ENCODE measurements at places on chromosomes 16 and 17.
A peak's percentile ranks its signal among the peaks of the same experiment; 100 is the strongest.

GRCh38 chr16:76486740-76487139 is 209.5 kb downstream of the CNTNAP4 start:
- no peak for DNase-seq

DNA sequence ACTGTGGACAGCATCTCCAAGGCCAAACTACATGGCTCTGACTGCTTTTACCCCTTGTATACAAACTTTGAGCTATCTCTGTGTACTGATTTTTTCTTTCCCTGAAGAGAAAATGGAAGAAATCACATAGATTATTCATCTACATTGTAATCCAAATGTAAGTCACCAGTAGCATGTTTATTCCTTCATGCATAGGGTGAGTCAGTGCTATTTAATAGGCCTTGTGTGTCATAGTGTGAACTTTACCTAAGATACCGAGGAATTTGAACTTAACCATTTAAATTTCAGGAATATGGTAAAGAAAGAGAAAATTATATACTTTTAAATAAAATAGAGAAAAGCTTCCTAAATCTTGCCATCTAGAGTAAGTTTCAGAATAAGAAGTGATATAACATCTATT is 16.5 kb downstream of the PHKB start:
- no peak for DNase-seq

DNA sequence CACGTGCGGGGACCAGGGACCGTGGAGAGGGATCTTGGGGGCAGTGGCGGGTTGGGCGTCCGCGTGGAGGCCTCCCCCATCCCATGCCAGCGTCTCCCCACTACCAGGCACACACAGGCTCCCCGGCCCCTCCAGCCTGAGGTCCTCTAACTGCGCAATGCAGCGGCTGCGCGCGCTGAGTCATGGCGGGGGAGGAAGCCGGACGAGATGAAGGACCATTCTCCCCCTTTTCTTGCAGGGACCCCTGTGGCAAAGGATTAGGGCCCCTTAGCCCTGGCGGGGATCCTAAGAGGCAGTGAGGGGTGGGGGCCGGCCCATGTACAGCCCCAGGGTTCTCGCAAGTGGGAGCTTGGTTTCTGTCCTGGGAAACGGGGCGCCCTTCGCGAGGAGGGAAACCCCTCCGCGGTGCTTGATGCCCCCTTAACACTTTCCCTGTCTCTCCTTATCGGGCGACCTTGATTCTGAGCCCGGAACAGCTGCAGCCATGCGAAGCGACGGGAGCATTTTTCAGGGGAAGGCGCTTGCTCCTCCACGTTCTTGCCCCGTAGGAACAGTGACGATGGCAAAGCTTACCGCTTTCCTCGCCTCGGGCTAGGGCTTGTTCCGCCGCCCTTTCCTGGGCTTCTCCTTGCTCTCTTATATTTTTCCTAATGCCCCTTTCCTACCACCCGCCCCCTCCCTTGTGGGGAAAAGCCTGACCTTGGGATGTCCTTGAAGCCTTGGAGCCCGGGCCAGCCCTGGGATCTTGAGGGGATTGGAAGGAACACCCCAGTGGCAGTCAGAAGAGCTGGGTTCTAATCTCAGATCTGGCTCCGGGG is 592 bp downstream of the ALDOA start:
- DNase-seq, result no peak

- DNase-seq, result no peak
Measured at GRCh38 chr17:21289902-21290571, 5.5 kb downstream of the MAP2K3 start.

- DNase-seq, result no peak
Measured at GRCh38 chr17:45227101-45227925, 5.6 kb downstream of the FMNL1 start.

GRCh38 chr16:50741225-50741780 is 583 bp upstream of the CYLD start:
- no peak for DNase-seq

DNA sequence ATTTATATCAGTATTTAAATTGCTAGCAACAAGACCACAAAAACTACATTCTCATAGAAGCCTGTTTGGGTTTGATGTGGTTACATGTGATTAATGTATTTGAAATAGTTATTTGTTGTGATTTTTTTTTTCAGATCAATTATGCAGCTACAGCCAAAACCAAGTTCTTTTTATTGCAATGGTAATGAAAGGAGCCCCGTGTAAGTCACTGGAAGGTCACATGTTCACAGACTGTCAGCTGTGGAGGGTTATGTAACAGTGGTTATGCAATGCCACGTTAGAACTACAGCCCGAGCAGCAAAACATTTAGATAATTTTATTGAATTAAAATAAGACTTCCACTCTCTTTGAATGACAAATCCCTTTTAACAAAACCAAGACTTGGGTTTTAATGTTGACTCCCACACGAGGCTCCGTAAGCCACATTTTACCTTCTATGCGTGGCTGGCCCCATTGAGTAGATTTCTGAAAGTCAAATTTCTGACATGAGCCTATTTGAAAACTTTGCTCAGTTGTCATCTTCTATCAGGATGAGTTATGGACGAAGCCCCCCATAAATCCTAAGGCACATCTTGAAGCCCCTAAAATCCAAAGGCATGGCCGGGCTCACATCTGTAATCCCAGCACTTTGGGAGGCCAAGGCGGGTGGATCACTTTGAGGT is 41.8 kb upstream of the SEC14L1 start:
- no peak for DNase-seq

- no peak for DNase-seq
Measured at GRCh38 chr16:51144203-51144602, 6.9 kb downstream of the SALL1 start.

GRCh38 chr17:75619506-75620431 is 13.5 kb upstream of the SMIM5 start:
- DNase-seq, result peak; percentile 96

DNA sequence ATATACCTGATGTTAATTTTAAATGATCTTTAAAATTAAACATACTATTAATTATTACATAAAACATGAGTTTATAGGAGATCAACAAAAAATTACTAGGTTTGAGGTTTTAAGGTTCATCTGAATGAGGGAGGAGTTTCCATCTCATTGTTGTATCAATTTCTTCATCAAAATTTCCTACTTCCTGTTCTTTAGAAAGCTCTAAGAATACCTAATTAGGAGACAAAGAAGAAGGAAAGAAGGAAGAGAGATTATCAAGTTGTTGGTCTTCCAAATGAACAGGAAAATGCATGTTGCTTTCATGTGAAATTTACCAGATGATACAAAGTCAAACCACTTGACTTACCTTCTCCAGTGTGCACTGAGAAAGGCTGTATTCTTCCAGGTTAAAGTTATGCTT is 18.1 kb upstream of the ABCA9 start:
- DNase-seq, result no peak

DNA sequence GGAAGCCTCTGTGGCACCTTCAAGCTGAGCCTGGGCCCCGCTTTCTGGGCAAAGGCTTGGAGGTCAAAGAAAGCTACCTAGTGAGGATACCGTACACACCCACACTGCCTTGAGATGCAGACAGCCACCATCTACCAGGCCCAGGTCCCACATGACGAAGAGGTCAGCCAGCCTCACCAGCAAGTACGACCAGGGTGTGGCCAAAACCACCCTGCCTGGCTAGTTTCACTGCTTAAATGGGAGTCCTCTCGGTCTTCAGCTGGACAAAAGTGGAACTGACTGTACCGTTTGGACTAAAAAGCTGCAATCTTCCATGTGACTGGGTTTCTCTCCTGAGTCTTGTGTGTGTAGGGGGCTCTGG is 21.6 kb downstream of the VASN start:
- DNase-seq, result no peak

- no peak for DNase-seq
Measured at GRCh38 chr17:15955793-15956541, 11.0 kb downstream of the ADORA2B start.

- DNase-seq, result no peak
Measured at GRCh38 chr16:17944345-17944744, 392.2 kb downstream of the NPIPA8 start.

DNA sequence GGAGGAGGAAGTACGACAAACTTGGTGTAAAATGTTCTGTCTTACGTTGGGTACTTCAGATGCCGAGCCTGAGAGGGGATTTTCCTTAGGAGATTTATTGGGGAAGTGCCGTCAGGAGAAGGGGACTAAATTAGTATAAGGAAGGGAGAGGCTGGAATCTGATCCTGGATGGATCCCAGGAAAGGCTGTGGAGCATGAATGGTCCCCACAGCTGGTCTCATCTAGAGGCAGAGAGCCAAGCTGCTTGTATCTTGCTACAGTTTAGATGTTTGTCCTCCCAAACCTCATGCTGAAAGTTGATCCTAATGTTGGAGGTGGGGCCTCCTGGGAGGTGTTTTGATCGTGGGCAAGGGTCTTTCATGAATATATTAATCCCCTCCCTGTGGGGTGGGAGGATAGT is 798.4 kb upstream of the EEF2KMT start:
- no peak for DNase-seq

DNA sequence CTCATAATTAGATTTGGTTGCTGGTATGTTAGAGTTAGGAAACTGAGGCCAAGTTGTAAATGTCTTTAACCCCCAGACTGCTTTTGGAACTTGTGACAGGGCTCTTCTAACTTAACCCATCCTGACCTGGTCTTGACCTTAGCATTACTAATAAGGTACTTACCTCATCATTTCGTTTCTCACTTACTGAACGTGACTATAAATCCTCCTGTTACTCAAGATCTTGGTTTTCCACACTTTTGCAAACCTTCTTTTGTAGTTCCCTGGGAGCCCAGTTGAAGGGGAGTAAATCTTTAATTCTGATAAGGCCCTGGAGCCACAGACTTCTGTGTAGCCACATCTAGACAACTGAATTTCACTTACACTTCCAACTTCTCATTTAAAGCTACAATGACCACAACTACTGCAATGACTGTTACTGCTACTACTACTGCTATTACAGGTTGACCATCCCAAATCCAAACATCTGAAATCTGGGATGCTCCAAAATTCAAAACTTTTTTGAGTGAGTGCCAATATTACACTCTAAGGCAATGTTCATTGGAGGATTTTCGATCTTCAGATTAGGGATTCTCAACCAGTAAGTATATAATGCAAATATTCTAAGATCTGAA is 248.8 kb upstream of the TBX2 start:
- no peak for DNase-seq

- DNase-seq, result no peak
Measured at GRCh38 chr16:15951852-15952251, 2.4 kb downstream of the ABCC1 start.

DNA sequence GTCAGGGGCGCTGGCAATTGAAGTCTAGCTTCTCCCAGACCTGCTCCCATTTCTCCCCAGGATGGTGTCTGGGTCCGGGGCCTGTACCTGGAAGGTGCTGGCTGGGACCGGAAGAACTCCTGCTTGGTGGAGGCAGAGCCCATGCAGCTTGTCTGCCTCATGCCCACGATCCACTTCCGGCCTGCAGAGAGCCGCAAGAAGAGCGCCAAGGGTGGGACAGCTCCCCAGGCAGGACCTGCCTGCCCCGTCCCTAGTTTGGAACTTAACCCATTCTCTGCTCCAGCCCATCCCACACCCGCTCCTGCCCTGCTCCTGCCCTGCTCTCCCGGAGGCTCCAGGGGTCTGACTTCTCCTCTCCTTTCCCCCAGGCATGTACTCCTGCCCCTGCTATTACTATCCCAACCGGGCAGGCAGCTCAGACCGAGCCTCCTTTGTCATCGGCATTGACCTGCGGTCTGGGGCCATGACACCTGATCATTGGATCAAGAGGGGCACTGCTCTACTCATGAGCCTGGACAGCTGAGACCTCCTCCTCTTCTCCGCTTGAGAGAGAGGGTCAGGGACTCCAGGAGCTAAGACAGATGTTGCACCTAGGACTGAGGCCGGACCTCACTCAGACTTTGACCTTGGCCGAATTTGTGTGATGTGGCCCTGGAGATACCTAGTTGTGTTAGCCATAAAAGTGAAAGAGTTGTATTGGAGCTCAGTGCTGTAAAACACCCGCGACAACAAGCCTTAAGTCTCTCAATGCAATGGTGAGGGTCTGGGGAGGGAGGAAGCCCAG is 814 bp upstream of the KDM6B start:
- no peak for DNase-seq

GRCh38 chr16:1053121-1053521 is 19.4 kb upstream of the SSTR5 start:
- no peak for DNase-seq

DNA sequence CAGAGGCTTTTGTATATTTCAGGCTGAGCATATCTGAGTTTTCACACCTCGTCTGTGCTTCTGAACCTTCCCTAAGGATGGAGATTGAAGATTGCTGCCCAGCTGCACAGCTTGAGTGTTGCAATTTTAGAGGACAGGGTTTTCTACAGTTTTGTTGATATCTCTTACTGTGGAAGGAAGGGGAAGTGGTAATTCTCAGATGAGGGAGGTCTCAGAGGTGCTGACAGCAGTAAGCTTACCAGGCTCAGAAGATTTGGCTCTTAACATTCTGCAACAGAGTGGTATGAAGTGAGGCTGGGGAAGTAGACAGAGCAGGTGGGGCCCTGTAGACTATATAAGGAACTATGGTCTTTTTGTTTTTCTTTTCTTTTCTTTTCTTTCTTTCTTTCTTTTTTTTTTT is 45.8 kb upstream of the ARHGAP17 start:
- no peak for DNase-seq

DNA sequence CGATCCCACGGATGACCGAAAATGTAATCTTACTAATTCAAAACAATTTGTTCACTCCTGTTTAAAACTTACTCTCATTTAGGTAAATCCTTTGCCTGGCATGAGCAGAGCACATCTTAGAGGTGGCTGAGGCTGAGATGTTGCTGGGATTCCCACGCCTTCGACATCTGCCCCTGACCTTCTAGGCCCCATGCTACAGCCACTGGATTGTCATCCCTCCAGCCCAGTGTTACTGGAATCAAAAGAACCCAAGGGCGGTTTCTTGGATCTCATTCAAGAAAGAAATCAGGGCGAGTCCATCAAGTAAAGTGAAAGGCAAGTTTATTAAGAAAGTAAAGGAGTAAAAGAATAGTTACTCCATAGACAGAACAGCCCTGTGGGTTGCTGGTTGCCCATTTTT is 64.5 kb upstream of the SHISA6 start:
- no peak for DNase-seq

DNA sequence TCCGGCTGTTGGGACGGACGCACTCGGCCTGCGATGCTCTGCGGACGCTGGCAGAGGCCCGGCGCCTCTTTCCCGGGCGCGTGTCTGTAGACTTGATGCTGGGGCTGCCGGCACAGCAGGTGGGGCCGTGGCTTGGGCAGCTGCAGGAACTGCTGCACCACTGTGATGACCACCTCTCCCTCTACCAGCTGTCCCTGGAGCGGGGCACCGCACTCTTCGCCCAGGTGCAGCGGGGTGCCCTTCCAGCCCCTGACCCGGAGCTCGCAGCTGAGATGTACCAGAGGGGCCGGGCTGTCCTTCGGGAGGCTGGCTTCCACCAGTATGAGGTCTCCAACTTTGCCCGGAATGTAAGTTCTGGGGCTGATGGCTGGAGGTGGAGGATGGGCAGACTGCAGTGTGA is 3.5 kb downstream of the RSAD1 start:
- no peak for DNase-seq

Data from H1 (cell line).